ENCODE measurements at places on chromosomes 4 and X. TPM values are rescaled to one million over a fixed set of nuclear protein-coding genes. Genes with fewer than 3 reads are reported as not detected.

Gene F8A2
- total RNA-seq = not detected

Gene NIPAL1
- total RNA-seq = 13.0 TPM

Gene TFDP3
- total RNA-seq = not detected

Gene VGLL1
- 6.8 TPM for total RNA-seq

Gene MAGEA8
- total RNA-seq = not detected

Gene FBXW7
- total RNA-seq = 29.3 TPM

Gene REELD1
- total RNA-seq = not detected

Gene AVPR2
- not detected for total RNA-seq

Gene ITIH6
- total RNA-seq = not detected

Gene ZCCHC4
- 15.9 TPM for total RNA-seq

Gene MRPS18C
- 35.3 TPM for total RNA-seq

Gene CLGN
- total RNA-seq = not detected

Gene AMTN
- 0.21 TPM for total RNA-seq

Gene SHROOM2
- 13.0 TPM for total RNA-seq

Gene MAB21L2
- total RNA-seq = not detected

Gene SLC6A14
- 37.3 TPM for total RNA-seq

Gene GYPB
- total RNA-seq = not detected

Gene HPGDS
- not detected for total RNA-seq

Gene ATG4A
- total RNA-seq = 23.0 TPM

Gene EDA
- 1.5 TPM for total RNA-seq

Gene PAGE2
- not detected for total RNA-seq

Gene RNF175
- not detected for total RNA-seq

Gene CXCL5
- 4.6 TPM for total RNA-seq

Gene PDGFC
- total RNA-seq = 19.8 TPM

Data from airway epithelial cell (primary cell).